ENCODE measurements at places on chromosomes 5 and 9.
A peak's percentile ranks its signal among the peaks of the same experiment; 100 is the strongest.

GRCh38 chr5:56670916-56671315, 144.4 kb upstream of the MAP3K1 start:
- DNase-seq: no peak

DNA sequence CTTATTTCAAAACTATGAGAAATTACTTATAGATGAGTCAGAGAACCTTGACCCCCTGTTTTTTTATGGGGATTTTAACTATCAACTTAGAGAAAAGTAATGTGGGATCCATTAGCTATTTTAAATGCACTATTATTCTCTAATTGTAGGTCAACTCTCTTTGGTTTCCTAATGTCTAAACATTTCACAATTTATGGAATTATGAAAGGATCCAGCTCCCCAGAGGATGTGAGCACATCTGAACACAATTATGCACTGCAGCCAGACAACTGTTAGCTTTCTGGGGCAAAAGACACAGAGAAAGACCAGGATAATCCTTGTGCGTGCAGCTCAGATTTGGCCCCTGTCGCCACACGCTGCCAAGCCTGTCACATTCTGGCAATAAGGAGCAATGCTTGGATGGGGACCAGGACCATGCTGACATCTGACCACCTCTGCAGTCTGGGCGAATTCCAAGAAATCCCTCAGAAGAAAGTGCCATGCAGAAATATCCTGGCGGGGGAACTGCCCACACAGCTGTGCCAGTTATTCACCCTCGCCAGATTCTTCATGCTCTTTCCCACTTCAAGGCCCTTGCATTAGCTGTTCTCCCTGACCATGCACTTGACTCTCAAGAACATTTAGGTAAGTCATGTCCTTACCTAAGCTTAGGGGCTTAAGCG, 22.2 kb upstream of the CMBL start:
- DNase-seq: no peak

- DNase-seq: no peak
Measured at GRCh38 chr5:125987677-125988255, 435.4 kb upstream of the GRAMD2B start.

GRCh38 chr9:87973122-87973521, 1.2 kb downstream of the CDK20 start:
- DNase-seq: no peak

GRCh38 chr9:75866273-75866871, 24.1 kb upstream of the PCSK5 start:
- DNase-seq: peak; percentile 31

DNA sequence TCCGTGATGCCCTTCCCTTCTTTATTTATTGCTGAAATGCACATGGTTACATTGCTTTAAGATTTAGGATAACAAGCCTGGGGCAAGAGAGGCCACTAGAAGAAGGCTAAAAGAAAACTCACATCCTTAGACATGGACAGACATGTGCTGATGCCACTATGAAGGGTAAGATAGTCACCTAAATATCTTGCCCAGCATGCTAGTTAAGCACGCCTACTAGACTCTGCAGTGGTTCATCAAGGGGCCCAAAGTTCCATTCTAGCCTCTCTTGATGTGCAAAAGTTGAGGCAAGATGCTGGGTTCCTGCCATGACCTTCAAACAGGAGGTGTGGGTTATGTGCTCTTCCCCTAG, 49.3 kb downstream of the GRAMD2B start:
- no peak for DNase-seq

GRCh38 chr9:89388084-89388867, 70.0 kb downstream of the SECISBP2 start:
- DNase-seq: no peak

DNA sequence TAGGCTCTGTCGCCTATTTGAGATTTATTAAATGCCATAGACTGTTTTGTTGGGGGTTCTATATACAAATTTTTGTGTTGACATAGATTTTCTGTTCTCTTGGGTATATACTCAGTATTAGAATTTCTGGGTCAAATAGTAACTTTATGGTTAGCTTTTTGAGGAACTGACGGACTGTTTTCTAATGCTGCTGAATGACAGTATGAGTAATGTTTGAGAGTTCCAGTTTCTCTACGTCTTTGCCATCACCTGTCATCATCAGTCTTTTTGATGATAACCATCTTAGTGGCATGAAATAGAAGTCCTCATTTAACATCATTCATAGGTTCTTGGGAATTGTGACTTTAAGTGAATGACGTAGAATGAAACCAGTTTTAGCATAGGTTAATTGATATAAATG, 60.1 kb downstream of the CCDC171 start:
- DNase-seq: no peak

- no peak for DNase-seq
Measured at GRCh38 chr9:104586496-104587180, 12.6 kb downstream of the OR13C5 start.

- no peak for DNase-seq
Measured at GRCh38 chr5:81010336-81011169, 50.4 kb downstream of the RASGRF2 start.

DNA sequence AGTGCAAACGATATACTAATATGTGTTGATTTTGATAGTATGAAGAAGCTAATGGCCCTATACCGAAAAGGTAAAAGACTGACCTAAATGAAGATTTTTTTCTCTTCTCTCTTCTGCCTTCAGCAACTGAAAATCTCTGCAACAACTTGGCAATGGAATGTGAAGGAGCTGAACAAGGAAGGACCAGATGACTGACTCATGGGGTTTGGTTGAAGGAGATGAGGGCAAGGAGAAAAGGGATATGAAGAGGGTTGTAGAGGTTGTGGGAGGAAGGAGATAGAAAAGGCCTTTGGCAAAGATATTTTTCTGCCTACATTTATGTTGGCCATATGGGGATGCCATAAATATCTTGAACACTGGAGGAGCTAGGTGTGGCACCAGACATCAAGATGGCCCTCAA, 129.7 kb upstream of the CHD1 start:
- DNase-seq: no peak

GRCh38 chr5:5423586-5423985, 1.1 kb downstream of the ICE1 start:
- DNase-seq: no peak

GRCh38 chr9:78676009-78676408, 379.1 kb downstream of the PSAT1 start:
- DNase-seq: no peak

DNA sequence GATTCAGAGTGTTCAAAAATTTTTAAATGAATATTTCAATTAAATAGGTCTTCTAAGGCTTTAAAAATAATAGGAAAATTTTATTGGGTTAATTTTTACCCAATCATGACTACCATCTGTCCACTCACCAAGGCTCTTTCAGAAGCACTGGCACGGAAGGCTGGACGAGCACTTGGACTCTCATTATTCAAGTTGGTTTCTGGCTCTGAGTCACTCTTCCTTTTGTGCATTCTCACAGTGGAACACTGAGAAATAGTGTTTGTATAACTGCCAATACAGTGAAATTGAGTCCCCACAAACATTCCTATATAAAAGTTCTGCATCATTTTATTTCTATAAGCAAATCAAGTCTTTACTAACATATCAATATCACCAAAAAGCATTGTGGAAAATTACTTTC, 1149.0 kb downstream of the EFNA5 start:
- DNase-seq: no peak

DNA sequence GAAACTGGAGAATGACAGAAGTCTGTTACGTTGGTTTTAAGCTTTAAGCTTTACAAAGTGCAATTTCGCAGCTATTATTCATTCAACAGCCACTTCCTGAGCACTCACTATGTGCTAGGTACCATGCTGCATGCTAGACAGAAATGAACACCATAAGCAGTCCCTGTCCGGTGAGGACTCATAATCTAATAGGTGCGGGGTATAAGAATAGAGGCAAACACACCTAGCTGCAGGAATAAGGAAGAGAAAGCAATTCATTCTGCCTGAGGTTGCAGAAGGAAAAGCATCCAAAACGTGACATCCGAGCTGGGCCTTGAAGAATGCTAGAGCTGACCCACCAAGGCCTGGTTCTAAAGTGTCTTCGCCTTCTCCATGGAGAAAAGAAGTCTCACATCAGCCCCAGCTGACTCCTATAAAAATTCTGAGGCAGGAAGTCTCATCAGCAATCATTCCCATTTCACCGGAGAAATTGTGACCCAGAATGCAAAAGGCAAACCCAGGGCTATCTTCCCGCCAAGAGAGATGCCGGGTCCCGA, 542 bp downstream of the FKBP15 start:
- DNase-seq: no peak

GRCh38 chr5:51604324-51604723, 221.1 kb downstream of the ISL1 start:
- DNase-seq: no peak

- DNase-seq: no peak
Measured at GRCh38 chr9:130040984-130041647, 1.9 kb downstream of the FNBP1 start.

DNA sequence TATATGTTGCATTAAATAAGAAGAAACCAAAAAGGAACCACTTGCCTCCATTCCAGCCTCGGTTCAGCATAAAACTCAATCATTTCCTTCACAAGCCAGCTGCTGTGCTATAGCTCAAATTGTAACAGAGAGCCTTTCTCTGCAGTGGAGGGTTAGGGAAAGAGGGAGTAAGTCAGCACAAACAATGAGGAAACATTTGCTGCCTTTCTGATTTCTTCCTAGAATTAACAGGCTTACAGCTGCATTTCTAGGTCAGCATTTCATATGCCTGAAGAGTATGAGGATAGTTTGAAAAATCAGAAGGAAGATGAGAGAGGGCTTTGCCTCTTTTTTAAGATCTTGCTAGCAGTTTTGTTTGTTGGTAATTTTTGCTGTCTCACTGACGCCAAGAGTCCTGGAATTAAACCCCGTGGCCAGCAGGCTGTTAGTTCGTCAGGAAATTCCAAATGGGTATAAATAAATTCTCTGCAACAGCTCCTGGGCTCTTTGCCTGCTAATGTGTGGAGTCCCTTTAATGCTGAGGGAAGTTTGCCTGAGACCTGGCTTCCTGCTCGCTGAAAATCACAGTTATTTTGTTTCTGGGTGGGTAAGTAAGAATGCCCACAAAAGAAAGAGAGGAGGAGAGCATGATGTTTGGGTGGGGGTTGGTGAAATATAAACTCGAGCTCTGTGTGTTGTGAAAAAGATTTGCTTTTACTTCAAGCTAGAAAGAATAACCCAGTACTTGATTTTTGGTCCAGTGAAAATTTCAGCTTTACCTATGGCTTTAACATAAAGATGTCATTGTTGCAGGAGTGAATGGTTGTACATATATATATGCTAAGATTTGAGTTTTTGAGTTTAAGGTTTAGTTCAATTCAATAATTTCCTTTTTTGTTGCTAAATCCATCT, 148.1 kb upstream of the DMRT1 start:
- DNase-seq: no peak

- no peak for DNase-seq
Measured at GRCh38 chr5:89662499-89662898, 747.1 kb downstream of the CETN3 start.

DNA sequence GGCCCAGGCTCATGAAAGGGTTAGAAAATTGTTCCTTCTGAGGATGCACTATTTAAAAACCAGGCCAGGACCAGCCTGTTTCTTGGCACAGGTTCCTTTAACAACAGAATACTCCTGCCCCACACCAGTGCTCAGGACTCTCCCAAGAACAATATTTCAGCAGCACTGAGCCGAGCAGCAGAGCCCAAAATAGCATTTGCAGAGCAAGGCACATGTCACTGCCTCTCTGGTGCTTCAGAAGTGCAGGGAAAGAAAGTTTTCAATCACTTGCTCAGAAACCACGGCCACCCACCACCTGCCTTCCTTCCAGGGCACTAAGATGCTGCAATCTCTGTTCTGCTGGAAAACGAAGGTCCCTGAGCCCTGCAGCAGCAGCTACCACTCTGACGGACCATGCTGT, 77.6 kb downstream of the SIL1 start:
- no peak for DNase-seq

DNA sequence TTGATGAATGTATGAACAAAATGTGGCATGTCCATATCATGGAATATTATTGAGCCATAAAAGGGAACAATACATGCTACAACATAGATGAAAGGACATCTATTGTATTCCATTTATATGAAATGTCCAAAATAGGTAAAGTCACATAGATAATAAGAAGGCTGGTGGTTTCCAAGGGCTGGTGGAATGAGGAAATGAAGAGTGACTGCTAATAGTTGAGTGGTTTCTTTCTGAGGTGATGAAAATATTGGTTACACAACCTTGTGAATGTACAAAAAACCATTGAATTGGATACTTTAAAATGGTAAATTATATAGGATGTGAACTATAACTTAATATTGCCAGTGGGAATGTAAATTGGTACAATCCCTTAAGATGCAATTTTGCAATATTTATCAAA, 5.2 kb downstream of the ARSB start:
- DNase-seq: no peak

DNA sequence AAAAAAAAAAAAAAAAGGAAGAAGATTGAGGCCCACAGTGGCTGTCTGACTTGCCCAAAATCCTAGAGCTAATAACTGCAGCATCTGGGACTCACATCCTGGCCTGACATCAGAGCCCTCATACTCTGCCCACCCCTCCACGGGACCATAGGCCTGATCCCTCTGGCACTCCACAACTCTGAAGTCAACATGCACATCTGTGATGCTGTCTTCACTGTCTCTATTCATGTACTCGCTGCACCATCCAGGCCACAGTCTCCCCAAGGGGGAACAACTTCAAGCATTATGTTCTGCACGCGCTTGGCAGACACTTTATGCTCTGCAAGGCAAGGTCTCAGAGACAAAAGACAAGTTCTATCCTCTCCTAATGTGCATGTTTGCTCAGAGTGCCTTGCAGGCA, 158.2 kb downstream of the SPOCK1 start:
- no peak for DNase-seq

DNA sequence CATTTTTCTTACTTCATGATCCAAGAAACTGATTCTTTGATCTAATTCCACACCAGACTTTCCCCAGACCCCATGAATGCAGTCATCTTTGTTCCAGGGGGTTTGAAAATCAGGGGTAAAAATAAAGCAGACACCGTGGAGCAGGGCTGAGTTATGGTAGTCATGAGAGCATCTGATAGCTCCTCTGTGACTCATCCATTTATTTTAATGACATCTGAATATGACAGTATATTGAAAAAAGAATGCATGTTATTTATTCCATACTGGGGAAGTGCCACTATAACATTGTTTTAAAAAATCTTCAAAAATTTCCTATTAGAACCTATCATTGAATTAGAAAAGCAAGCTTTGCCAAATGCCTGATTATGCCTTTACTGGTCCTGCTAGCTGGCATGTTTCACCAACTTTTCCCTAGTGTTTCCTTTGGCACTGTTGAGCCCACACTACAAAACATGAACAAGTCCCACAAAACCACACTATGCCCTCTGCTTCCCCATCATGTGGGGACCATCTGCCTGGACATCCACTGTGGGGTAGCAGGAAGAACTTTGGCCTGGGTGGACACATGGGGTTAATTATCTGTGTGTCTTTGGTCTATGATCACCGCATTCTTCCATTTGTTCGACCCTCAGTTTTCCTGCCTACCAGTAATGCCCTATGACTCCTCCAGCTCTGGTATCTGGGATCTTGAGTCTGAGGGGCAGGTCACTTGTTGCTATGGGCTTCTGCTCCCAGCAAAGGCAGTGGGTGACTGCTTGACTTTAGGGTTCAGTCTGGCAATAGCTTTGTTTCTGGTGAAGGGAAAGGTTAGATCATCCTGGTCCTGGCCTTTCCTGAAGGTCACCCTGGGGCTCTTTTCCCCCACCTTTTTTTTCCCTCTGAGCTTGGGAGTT, 82.7 kb upstream of the PANK3 start:
- DNase-seq: no peak

GRCh38 chr9:125427556-125427955, 165.9 kb downstream of the GAPVD1 start:
- no peak for DNase-seq

- DNase-seq: no peak
Measured at GRCh38 chr9:105198865-105199264, 45.6 kb upstream of the SLC44A1 start.

GRCh38 chr9:5696884-5697283, 68.0 kb downstream of the RIC1 start:
- DNase-seq: no peak

- DNase-seq: no peak
Measured at GRCh38 chr5:122126177-122126755, 3.1 kb upstream of the ZNF474 start.
